ENCODE measurements at places on chromosomes 7 and 10.

GRCh38 chr7:111711426-111712065 lies 149.3 kb upstream of the IMMP2L start:
- DNase-seq = peak; percentile 33

GRCh38 chr7:4436361-4436895 lies 245.7 kb upstream of the FOXK1 start:
- DNase-seq = no peak

- DNase-seq = no peak
These were observed 18.0 kb downstream of the UPP1 start for GRCh38 chr7:48106906-48107659.

GRCh38 chr10:80172896-80173295 lies 32.4 kb downstream of the ANXA11 start:
- peak; percentile 42 for DNase-seq

- DNase-seq = no peak
These were observed at the start of gene KCND2 for GRCh38 chr7:120272701-120273475. Gene KCND2, plus strand, starts transcription at chr7:120273175.

- no peak for DNase-seq
These were observed 215.8 kb downstream of the FOXP2 start for GRCh38 chr7:114630201-114630990.

DNA sequence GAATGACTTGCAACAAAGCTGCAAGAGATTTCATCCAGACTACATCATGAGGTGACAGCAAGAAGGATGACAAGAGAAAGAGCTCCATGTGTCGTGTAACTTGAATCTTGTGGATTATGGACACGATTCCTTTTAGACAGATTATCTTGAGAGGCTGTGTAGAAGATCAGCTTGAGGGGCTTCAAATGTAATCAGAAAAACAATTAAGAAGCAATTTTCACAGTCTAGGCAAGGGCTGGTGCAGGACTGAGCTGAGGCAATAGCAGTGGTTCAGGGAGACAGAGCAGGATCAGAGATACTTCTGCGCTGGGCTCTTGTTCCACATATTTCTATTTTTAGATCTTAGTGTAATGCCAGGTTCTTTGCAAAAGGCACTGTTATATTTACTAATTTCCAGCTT lies 253.0 kb upstream of the COBL start:
- DNase-seq = no peak

- DNase-seq = no peak
These were observed 91.2 kb upstream of the PLPP4 start for GRCh38 chr10:120365872-120366271.

- DNase-seq = no peak
These were observed 142.2 kb downstream of the TRIL start for GRCh38 chr7:28815928-28816373.

DNA sequence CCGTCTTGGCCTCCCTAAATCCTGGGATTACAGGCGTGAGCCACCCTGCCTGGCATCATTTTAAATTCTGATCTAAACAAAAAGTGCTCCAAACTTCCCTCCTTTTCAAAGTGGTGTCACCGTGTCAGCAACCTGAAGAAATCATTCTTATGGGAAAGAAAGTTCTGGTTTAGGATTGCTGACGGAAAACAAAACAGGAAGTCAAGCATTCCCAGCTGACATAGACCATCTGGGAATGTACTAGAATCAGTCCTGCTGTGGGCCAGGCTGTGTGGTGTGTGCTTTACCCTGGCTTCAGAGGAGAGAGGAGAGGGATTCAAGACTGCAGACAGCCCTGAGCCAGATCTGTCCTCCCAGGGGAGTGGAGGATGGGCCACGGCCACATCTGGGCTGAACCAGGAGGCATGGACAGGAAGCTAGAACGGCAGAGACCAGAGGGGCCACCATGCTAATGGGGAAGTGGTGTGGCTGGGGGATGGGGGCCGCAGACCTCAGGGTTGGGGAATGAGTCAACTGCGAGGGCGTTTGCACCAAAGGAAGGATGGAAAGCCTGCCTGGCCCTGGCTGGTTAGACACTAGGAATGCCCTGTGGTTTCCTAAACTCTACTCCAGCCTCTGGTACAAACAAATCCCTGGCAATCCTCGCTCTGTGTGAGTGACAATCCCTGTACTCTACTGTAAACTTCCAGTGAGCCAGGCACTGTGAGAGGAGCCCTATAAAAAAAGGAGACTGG lies 16.7 kb upstream of the CLIP2 start:
- no peak for DNase-seq

DNA sequence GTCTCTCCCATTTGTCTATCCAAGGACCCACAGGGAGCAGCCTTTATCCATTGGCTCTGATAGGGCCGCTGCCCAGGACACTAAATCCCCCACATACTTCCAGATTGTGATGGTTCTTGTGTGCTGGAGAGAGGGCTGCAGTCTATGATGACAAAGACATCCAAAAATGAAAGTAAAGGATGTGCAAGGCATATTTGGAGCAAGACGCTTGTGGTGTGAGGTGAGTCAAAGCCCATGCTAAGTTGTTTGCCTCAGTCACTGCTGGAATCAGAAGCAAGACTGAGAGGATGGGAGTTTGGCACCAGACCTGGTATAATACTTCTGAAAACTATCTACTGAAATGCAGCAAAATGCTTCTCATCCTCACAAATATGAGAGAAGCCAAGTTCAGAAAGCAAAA lies 22.7 kb downstream of the ZNF22 start:
- DNase-seq = no peak
